Left ventricle myocardium superior (tissue), 1 donor: ENCODE measurements at places on chromosomes 1 and 21. TPM values are rescaled to one million over a fixed set of nuclear protein-coding genes. Genes with fewer than 3 reads are reported as not detected.

The TFF1 gene
- not detected for total RNA-seq

The MAP3K7CL gene
- 1.1 TPM for total RNA-seq

The RSPH1 gene
- not detected for total RNA-seq

The PYHIN1 gene
- total RNA-seq: not detected

The C1QTNF12 gene
- total RNA-seq: 0.50 TPM

The SPRR1B gene
- not detected for total RNA-seq

The GJA4 gene
- total RNA-seq: 19.1 TPM

The LCE1A gene
- not detected for total RNA-seq

The AMY1A gene
- total RNA-seq: not detected

The C1orf53 gene
- 4.9 TPM for total RNA-seq

The SPATA1 gene
- 1.7 TPM for total RNA-seq
